ENCODE measurements at places on chromosomes 2 and 18.

GRCh38 chr2:69931832-69932595 lies 17.1 kb downstream of the MXD1 start:
- no peak for DNase-seq

- DNase-seq, result no peak
Observed at GRCh38 chr18:8847066-8847755, 141.9 kb downstream of the MTCL1 start.

DNA sequence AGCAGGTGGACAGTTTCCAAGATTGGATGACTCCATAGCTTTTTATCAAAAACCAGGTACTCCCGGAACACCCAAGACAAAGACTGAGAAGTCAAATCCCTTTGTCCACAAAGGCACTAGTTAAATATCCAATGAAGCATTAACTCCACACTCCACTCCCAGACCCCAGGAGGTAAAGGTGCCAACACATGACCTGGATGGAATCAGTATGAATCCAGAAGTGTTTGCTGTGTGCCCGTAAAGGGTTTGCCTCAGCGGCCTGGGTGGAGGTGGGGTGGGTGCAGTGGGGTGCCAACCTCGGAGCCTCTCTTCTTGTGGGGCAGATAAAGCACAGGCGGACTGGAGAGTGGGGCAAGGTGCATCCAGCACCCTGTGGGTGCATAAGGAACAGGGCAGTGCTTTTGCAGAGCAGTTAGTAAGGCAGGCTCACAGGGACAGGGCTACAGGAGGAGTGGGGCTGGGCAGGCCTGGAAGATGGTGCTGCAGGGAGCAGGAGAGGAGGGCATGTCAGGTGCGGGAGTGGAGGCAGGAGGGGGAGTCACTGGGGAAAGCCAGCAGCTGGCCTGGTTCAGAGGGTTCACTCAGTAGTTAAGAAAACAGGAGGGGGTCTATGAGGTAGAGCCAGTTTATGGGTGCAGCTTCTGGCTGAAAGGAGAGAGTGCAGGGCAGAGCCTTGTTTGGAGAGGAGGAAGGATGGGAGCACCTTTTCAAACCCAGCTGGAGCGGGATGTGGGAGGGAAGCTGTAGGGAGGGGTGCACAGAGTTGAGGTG lies 208.4 kb upstream of the SMAD2 start:
- DNase-seq, result no peak

GRCh38 chr2:230814616-230815015 lies 50.1 kb upstream of the ITM2C start:
- DNase-seq, result no peak

DNA sequence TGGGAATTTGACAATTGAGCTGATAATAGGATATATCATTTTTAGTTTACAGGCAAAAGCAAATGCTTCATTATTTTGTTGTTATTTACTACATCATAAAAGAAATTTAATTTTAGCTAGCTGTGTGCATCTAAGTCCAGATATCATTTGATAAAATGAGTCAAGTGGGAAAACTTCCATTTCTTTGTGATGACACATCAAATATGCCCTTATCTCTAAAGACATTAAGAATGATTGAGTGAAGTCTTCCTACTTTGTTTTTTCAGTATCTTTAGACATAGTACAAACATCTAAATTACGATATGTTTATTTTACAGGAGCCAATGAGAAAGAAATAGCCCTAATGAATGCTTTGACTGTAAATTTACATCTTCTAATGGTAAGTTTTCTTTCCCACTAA lies 77.0 kb downstream of the KYNU start:
- no peak for DNase-seq
